ENCODE measurements at places on chromosomes 5 and 9.

- DNase-seq, result no peak
Observed at GRCh38 chr5:112480501-112480900, 61.4 kb upstream of the EPB41L4A start.

- DNase-seq, result no peak
Observed at GRCh38 chr9:27654629-27655285, 81.5 kb upstream of the C9orf72 start.

DNA sequence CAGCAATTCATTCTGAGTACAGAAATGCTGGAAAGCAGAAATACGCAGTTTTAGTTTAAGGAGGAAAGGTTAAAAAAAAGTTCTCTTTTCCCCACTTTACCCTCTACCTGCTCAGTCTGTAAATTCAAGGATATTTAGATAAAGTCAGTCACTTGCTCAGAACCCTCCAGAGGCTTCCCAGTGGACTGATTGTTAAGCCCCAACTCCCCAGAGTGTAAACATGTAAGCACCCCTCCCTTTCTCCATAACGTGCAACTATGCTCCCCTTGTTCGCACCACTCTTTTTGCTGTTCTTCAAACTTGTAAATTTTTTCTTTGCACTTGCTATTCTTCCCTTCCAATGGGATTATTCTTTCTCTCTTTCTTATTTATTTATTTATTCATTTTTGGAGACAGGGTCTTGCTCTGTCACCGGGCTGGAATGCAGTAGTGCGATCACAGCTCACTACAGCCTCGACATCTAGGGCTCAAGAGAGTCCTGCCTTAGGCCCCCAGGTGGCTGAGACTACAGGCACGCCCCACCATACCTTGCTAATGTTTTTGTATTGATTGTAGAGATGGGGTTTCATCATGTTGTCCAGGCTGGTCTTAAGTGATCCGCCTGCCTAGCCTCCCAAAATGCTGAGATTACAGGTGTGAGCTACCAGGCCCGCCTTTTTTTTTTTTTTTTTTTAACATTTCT lies 32.5 kb upstream of the ERBIN start:
- no peak for DNase-seq

- no peak for DNase-seq
Observed at GRCh38 chr5:173025651-173026050, 30.5 kb upstream of the CREBRF start.

DNA sequence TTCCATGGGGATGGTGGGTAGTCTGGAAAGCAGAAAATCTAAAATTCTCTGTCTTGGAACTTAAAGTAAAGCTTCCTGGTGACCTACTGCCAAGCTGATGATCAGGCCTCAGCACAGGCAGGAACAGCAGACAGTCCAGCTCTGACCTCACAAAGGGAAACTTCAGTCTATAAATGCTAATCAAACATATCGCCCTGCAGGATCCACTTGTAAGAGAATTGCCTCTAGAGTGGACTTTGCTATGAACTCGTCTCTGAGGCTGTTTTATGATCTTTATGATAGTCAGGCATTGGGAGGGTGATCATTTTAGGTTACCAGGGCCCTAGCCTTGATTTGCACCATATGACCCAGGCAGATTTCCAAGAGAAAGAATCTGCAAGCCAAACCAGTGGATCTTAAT lies 67.6 kb upstream of the SELENOP start:
- no peak for DNase-seq

DNA sequence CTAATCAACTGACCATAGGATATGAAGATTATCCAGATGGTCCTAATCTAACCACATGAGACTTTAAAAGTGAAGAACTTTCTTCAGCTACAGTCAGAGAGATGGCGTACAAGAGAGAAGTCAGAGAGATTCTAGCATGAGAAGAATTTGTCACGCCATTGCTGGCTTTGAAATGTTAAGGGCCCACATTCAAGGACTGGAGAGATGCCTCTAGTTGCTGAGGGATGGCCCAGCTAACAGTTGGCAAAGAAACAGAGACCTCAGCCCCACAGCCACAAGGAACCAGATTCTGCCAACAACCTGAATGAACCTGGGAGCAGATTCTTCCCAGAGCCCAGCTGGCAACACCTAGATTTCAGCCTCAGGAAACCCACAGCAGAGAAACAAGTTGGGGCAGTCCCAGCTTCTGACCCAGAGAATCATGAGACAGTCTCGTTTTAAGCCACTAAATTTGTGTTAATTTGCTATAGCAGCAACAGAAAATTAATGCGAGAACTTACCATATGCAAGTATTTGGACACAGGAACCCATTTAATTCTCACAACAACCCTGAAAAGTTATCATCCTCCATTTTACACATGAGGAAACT lies 132.0 kb downstream of the MLLT3 start:
- DNase-seq, result no peak

DNA sequence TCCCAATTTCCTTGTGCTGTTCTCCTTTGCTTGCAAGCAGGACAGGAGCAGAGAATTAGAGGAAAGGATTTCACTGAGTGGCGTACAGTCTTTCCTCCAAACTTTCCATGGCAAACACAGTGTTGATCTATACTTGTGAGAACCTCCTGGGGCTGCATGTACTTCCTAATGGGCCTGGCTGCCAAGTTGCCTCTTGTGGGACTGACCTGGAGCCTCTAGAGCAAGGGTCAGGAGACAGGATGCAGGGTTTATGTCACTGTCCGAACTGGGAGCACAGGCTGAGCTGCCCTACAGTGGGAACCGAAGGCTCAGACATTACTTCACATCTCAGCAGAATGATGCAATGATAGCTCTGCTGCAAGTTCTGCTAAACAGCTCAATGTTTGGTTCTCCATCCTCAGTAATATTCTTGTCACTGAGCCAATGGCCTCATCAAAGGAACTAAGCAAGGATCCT lies 102.3 kb downstream of the ENC1 start:
- peak; percentile 37 for DNase-seq

DNA sequence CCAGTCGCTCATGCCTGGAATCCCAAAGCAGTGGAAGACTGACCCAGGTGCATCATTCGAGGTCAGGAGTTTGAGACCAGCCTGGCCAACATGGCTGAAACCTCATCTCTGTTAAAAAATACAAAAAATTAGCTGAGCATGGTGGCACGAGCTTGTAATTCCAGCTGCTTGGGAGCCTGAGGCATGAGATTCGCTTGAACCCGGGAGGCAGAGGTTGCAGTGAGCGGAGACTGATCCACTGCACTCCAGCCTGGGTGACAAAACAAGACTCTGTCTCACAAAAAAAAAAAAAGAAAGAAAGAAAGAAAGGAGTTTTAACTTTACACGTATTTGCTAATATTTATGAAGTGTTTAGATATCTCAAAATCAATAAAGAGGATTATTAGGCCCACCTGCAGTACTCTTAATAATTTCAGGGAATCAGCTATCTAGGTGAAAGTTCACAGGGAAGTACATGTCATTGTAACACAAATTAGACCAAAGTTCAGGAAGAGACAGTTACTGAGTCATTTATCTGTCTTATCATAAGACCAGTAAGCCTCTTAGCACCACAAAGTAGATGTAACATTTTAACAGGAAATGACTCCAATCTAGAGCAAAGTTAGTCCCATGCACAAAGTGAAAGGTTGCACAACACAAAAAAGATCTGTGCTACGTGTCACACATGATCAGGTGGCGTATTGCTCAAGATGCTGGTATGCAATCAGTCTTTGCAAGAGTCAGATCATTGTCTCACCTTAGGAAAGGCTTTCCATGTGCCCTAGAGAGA lies 34.1 kb upstream of the PLIN2 start:
- DNase-seq, result peak; percentile 77

- peak; percentile 93 for DNase-seq
Observed at GRCh38 chr5:127517480-127518318, at the start of gene PRRC1. Gene PRRC1 (plus strand): TSS chr5:127517640. CDS start chr5:127523480, 5,840 bp downstream.

GRCh38 chr5:157165261-157165660 lies 803 bp downstream of the GARIN3 start:
- no peak for DNase-seq

DNA sequence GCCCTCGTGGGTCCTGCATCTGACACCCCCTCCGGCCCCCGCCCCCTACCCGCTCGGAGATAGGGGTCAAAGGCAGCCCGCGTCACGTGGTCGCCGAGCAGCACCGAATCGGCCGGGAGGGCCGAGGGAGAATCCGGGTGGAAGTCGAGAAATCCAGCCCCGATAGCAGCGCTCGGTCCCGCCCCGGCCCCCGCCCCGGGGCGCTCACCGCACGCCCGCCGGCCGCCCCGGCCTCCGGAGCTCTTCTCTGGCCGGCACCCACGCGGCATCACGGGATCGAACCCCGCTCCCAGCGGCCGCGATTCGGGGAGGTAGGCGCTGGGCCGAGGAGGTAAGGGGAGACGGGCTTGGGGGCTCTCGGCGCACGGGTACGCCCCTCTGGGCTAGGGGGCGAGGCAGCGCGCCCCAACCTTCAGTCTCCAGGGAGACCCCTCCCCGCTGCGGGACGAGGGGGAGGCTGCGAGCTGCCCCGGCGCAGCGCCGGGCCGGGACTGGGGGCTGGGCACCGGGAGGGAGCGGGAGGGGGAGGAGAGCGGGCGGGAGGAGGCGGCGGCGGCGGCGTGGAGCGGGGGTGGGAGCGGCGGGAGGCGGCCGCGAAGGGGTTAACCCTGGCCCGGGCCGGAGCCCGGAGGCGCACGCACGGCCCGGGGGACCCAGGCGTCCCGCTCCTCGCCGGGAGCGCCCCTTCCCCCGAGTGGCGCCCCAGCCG lies 22.1 kb upstream of the NDST1 start:
- DNase-seq, result peak; percentile 64

GRCh38 chr9:131382850-131383729 lies 10.8 kb upstream of the PRRC2B start:
- peak; percentile 81 for DNase-seq

- DNase-seq, result peak; percentile 63
Observed at GRCh38 chr5:44774279-44774880, 34.4 kb upstream of the MRPS30 start.

DNA sequence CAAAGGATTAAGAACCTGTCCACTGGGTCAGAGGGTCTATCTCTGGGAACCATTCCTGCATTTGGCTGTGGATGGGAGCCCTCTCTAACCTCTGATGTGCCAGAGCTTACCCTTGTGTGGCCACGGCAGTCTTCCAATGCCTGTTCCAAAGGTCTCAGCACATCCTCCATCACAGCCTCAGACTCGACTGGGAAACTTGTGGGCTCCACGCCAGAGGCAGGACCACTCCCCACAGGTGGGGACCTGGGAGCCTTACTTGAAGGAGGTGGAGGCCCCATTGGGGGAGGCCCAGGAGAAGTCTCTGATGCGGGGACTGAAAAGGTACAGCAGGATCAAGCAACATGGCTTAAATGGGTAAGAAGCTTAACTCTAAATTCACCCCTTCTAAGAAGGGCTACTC lies 4.4 kb downstream of the EIF4EBP3 start:
- DNase-seq, result no peak

DNA sequence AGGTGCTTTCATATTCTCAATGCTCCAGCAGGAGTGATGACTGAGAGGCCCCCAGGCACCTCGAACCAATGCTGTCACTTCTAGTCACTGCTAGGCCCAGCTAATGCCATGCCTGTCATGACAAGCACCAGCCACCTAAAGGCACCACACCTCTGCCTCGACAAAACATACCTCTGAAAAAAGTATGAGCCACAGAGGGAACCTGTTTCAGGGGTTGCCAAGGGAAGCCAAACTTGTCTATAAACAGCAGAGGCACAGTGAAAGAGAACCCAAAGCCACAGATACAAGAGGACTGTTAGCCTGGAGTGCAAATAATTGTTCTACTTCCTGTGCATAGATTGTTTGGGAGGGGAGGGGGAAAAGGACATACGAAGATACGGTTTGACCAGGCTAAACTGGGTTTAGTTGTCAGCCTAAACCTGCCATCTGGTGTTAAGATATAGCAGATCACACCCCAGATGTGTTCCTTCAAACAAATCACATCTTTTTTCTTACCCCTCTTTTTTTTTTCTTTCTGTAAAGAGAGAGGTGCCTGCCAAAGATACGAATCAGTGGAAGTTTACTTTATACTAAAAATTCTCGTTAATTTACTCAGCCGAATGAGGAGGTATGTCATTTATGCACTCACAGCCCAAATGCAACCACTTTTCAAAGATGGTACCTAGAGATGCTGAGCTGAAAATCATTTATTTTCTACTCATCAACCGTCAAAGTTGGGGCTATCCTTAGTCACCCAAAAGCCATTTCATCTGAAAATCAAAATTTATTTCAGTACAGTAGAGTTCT lies 45.7 kb downstream of the BNC2 start:
- DNase-seq, result no peak

DNA sequence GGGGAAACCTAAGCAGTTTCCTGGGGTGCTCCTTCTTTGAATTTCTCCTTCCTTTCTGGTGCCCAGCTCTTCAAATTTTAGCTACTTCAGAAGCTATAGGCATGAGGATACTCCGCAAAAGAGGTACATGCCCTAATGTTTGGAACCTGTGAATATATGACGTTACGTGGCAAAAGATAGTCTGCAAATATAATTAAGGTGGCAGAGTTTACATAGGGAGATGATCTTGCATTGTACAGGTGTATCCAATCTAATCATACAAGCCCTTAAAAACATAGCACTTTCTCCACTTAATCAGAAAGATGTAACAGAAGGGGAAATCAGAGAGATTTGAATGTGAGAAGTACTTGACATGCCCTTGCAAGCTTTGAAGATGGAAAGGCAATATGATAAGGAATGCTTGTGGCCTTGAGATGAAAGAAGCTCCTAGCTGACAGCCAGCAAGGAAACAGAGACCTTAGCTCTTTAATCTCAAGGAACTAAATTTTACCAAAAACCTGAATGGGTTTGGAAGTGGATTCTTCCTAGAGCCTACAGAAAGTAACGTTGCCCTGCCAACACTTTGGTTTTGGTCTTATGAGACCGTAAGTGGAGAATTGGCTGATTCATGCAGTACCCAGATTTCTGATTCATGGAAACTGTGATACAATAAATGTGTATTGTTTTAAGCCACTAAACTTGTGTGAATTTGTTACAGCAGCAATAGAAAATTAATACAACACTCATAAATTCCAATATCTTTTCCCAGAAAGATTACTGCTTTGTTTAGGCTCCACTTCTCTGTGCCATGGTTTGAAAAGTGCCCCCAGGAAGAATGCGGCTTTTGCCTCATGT lies 268.4 kb downstream of the FAM170A start:
- DNase-seq, result no peak

DNA sequence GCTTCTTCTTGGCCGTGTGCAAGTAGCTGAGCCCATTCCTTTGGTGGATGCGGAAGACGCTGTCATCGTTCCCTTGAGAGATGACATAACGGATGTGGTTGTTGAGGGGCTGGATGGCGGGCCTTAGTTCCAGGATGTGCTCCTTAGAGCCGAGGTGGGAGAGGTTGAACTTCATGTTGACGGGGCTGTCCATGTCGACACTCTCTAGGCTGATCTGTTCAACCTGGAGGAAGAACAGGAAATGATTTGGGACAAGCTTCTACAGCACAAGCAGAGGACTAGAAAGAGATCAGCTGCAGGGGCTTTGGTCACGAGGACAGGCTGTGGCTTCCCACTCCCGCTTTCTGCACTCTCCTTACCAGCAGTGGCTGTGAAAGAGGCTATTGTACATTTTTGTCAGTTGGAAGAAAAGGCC lies 176.0 kb downstream of the SLC12A2 start:
- no peak for DNase-seq

- no peak for DNase-seq
Observed at GRCh38 chr5:96236831-96237230, 196.2 kb downstream of the PCSK1 start.

All from AG08395 (cell line).